ENCODE measurements at places on chromosomes 12 and 14.

GRCh38 chr12:42744539-42745182 is 155.1 kb upstream of the PRICKLE1 start:
- DNase-seq: no peak

GRCh38 chr12:92570056-92570753 is 132.6 kb upstream of the PLEKHG7 start:
- DNase-seq: peak; percentile 85

DNA sequence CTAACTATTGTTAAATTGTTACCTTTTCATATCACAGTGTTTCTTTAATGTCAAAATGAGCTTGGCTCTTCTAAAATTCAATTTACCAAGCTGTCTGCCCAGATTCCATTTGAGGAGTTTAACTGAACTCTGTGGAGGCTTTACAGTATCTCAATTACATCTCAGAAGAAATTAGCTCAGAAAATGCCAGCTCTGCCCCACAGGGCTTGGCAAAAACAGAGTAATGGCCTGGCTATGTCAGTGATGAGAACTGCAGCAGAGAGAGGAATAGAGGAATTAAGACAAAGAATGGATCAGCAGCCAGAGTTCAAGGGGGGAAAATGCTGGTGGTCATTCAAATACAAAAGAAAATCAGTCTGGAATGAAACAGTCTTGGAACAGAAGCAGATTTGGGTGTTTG is 15.8 kb upstream of the TMTC1 start:
- DNase-seq: no peak

DNA sequence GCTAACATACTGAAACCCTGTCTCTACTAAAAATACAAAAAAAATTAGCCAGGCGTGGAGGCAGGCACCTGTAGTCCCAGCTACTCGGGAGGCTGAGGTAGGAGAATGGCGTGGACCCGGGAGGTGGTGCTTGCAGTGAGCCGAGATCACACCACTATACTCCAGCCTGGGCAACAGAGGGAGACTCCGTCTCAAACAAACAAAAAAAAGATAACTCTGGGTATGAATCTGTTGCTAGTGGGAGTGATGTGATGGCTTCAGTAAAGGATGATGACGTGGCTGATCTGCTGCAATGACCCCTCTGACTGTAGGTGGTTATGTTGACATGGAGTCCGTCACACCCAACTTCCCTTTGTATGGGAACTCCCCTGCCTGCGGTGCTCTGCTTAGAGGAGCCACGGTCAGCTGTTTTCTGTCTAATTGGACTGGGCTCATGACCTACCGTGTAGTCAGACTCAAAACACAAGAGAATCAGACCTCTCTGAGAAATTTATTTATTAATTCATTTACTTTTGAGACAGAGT is 59.1 kb upstream of the MED13L start:
- no peak for DNase-seq

Measured in NCI-H2171 (cell line).